HCT116 (cell line): ENCODE measurements at places on chromosomes 12 and 14. TPM values are rescaled to one million over a fixed set of nuclear protein-coding genes. Genes with fewer than 3 reads are reported as not detected.
A peak's percentile ranks its signal among the peaks of the same experiment; 100 is the strongest.

- DNase-seq = no peak
- no peak overlapping the region for H3K27ac ChIP-seq
- H3K36me3 ChIP-seq = no peaks in the 10 kb centered on the region
Measured at GRCh38 chr14:28375295-28375694, 391.3 kb upstream of the FOXG1 start.

DNA sequence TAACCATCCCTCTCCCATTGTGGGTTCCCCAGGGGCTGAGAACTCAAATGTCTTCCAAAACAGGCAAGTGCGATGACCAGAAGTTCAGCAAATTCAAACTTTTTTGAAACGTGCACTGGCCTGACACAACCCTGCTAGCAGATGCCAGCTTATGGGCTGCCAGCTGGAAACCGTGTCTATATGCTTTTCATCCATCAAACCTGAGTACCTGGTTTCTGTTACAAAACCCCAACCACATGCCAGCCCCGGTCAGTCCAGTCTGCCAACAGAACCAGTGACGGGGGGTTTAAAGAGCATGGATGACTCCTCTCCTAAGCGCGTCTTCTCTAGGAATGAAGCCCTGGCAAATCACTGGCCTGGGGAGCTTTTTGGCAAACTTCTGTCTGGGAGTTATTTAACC, 189.7 kb downstream of the TTC7B start:
- no peak overlapping the region for H3K27ac ChIP-seq
- no peaks in the 10 kb centered on the region for H3K27me3 ChIP-seq
- no peak overlapping the region for H3K4me3 ChIP-seq
- peaks cover 19% of the 10 kb centered on the region for H3K4me1 ChIP-seq

C14orf180 gene
- total RNA-seq = not detected

- no peaks in the 10 kb centered on the region for H3K27me3 ChIP-seq
- no peaks in the 10 kb centered on the region for H3K4me1 ChIP-seq
- H3K36me3 ChIP-seq = no peaks in the 10 kb centered on the region
- no peak for DNase-seq
- no peak overlapping the region for H3K4me3 ChIP-seq
Measured at GRCh38 chr14:49923442-49923841, 30.6 kb downstream of the ARF6 start.

DNA sequence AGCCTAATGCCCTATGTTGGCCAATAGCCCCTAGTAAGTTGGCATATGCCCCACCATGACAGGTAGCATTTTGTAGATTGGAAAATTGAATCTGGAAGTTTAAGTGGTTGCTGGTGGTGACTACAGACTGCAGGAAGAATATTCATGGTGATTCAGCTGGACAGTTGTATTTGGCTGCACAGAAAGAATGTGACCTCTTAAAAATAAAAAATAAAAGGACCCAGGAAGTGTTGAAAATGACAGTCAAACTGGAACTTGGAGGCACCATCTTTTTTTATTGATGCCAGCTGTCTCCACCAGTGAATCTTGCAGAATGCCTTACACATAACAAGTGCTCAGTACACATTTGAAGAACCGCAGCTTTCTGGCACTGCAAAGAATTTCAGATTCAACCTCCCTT, 73.9 kb downstream of the PRMT8 start:
- H3K4me3 ChIP-seq = no peak overlapping the region
- no peaks in the 10 kb centered on the region for H3K36me3 ChIP-seq
- no peak for DNase-seq
- peaks cover 37% of the 10 kb centered on the region for H3K27me3 ChIP-seq
- H3K4me1 ChIP-seq = no peaks in the 10 kb centered on the region

DNA sequence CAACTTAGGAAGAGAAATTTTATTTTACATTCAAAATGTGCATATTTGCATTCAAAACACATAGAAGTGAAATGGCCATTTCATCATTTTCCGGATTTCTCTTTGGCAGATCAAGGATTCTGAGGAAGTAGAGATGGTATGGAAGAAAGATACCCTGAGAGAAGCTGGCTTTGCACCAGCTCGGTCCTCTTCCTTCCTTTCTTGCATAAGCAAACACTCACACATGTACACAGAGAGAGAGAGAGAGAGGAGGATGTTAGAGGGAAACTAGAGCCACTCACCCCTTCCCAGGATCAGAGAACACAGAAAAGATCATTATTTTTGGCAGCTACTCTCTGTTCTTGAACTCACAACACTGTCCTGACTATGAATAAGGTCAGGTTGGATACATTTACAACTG, 15.6 kb upstream of the PLEKHD1 start:
- H3K4me3 ChIP-seq = no peak overlapping the region
- peaks cover 7% of the 10 kb centered on the region; the same call in 1 of the 2 replicates for H3K4me1 ChIP-seq
- no peaks in the 10 kb centered on the region for H3K27me3 ChIP-seq
- H3K36me3 ChIP-seq = no peaks in the 10 kb centered on the region
- H3K27ac ChIP-seq = no peak overlapping the region
- no peak for DNase-seq

DNA sequence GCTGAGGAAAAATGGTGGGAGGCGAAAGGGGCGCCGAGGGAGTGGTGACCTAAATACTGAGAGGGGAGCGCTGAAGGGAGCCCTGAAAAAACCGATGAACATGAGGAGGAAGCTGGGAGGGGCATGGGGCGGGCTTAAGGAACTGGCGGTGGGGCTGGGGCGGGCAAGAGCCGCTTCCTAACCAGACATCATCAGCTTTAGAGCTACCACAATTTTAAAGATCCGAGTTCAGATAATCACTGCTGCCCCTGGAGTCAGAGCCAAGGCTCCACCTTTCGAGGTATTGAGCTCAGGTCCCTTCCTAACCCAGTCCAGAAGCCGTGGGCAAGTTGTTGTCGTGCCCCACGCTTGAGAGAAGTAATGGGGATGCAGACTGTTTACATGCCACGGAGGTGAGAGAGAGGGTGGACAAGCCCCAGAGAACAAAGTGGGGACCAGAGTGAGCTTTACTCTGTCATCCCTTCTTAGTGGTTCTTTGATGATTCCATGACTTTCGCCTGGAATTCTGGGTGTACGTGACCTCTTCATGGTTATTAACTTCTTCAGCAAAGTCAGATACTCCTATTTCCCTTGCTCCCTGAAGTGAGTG, 393 bp downstream of the ORMDL2 start:
- H3K36me3 ChIP-seq = peaks cover 24% of the 10 kb centered on the region
- H3K4me1 ChIP-seq = peaks cover 14% of the 10 kb centered on the region
- peak overlapping the region; percentile 42 for H3K27ac ChIP-seq
- H3K27me3 ChIP-seq = no peaks in the 10 kb centered on the region
- no peak for DNase-seq

- DNase-seq = no peak
- no peaks in the 10 kb centered on the region for H3K4me1 ChIP-seq
- no peaks in the 10 kb centered on the region for H3K36me3 ChIP-seq
- no peak overlapping the region for H3K27ac ChIP-seq
Measured at GRCh38 chr14:33541171-33541570, 409.7 kb downstream of the EGLN3 start.

WNT1 gene
- total RNA-seq = not detected

RNU4-1 gene
- total RNA-seq = 2,323 TPM

GRCh38 chr12:40635141-40635731, 57.0 kb upstream of the CNTN1 start:
- no peaks in the 10 kb centered on the region for H3K4me1 ChIP-seq
- no peak overlapping the region for H3K4me3 ChIP-seq
- H3K36me3 ChIP-seq = no peaks in the 10 kb centered on the region
- DNase-seq = no peak

SLC8A3 gene
- total RNA-seq = not detected

POLE2 gene
- total RNA-seq = 24.5 TPM

DNA sequence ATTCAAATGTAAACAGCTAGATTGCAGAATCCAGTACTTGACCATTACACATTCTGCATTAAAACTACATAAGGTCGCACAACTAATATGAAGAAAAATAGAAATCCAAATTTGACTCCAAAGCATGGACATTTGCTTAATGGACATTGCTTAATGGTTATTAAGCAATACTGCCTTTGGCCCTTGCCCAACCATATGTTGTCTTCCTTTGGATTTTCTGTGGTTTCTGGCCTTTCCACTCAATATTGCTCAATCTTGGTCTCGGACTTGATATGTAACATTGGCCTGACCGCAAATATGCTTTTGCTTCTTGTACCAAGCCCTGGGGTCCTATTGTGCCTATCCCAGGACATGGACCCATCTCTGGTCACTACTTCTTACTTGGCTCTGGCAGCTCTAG, 67.2 kb downstream of the PTPRR start:
- H3K27ac ChIP-seq = no peak overlapping the region
- H3K27me3 ChIP-seq = no peaks in the 10 kb centered on the region
- no peaks in the 10 kb centered on the region for H3K36me3 ChIP-seq
- H3K4me1 ChIP-seq = no peaks in the 10 kb centered on the region
- no peak overlapping the region for H3K4me3 ChIP-seq

DNA sequence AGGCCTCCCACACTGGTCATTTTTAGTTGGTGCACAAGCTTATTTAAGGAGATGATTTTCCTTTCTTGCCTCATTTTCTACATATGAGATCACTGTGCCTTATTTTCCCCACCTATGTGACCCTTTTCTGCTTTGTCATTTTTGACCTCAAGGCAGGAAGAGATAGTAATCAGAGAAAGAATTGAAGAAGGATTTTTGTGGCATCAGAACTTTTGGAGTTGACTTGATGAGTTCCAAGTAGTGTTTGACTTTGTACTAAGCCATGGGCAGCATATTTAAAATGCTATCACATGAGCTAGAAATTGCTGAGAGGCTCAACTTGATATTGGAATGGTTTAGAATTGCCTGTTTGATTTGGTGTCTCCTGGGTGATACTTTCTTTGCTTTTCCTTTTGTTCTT, 440.8 kb downstream of the AEBP2 start:
- H3K36me3 ChIP-seq = no peaks in the 10 kb centered on the region
- H3K4me3 ChIP-seq = no peak overlapping the region
- DNase-seq = no peak
- no peaks in the 10 kb centered on the region for H3K4me1 ChIP-seq
